Omental fat pad (tissue), 4 donors: ENCODE measurements at places on chromosomes 13 and 19.

- peak; percentile 53 for DNase-seq
Measured at GRCh38 chr19:38387550-38388348, at the start of gene GGN. GGN (minus strand) TSS chr19:38388034; CDS start chr19:38387261, 773 bp downstream.

- no peak for DNase-seq
Measured at GRCh38 chr13:84297251-84297650, 415.0 kb upstream of the SLITRK1 start.

GRCh38 chr19:4376028-4376670 lies 24.2 kb downstream of the SH3GL1 start:
- DNase-seq, result no peak

DNA sequence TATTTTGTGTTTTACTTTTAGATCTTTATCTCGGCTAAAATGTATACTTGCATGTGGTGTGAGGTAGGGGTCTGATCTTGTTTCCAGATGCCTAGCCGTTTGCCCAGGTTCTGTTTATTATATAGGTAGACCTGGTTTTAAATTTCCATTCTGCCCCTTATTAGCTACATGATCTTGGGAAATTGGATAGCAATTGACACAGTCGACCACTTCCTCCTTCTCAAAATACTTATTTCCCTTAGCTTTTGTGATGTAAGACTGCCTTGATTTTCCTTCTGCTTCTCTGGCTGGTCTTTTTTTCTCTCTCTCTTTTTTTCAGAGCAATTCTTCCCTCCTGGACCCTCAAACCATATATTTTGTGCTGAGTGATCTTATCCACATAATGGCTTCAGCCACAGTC lies 3.0 kb upstream of the PGLYRP1 start:
- DNase-seq, result no peak

DNA sequence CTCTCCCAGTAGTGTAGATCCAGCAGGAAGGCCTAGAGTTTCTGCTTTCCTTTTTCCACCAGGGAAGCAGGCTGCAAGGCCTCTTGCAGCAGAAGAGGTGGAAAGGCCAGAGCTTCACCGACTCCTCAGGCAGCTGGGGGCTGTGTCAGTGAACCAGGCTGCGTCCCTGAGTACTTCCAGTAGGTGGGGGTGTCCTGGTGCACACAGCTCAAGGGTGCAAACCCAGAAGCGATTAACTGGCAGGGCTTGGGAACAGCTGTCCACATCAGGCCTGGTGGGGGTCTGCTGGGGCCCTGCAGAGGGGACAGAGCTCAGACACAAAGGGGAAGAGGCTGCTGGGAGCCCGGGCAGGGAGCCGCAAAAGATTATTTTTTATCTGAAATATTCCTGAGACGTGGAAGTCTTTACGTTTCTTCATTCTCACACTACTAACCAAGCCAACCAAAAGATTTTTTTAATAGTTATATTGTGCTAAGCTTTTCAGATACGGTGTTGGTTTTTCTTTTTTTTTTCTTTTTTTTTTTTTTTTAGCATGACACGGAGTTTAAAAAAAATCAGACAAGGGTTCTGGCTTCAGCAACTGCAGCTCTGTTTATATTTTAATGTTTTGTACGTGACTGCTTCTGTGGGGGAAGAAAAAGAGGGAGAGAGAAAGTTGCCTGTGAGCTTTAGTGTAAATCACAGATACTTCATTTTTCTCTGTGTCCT lies 11.0 kb downstream of the TSHZ3 start:
- DNase-seq, result no peak

GRCh38 chr19:35076657-35077056 lies 35.1 kb downstream of the HPN start:
- DNase-seq, result no peak
